ENCODE measurements at places on chromosomes 3 and 15. TPM values are rescaled to one million over a fixed set of nuclear protein-coding genes. Genes with fewer than 3 reads are reported as not detected.

Gene TMEM207
- total RNA-seq: not detected

Gene GNL3
- total RNA-seq: 100 TPM

Gene MME
- 35.8 TPM for total RNA-seq

Gene CAPN3
- total RNA-seq: 2.2 TPM

Gene RGMA
- total RNA-seq: 0.40 TPM

Gene ANKRD63
- total RNA-seq: not detected
